ENCODE measurements at places on chromosomes 6 and 20.
A peak's percentile ranks its signal among the peaks of the same experiment; 100 is the strongest.

DNA sequence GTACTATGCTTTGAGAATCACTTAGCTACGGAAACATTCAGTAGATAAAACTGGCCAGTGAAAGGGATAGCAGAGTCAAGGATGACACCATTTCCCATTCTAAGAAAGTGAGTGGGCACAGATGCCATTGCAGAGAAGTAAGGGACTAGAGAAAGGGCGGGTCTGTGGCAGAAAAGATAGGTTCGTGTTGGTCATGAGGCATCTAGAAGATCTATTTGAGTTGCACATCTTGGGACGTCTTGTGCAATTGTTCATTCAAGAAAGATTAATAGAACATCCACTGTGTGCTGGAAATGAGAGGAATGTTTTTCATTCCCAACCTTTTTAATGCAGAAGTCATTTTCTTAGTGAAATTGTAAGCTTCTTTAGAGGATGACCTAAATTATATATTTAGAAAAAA is 161.7 kb downstream of the PLCB1 start:
- DNase-seq, result no peak

DNA sequence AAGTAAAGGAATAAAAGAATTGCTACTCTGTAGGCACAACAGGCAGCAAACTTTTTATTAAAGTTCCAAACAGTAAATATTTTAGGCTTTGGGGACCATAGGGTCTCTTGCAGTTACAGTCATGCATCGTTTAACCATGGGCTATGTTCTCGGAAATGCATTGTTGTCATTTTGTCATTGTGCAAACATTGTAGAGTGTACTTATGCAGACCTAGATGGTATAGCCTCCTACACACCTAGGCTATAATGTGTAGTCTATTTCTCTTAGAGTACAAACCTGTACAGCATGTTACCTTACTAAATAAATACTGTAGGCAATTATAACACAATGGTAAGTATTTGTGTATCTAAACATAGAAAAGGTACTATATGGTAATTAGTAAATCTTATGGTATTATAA is 54.7 kb downstream of the CDS2 start:
- DNase-seq, result no peak

- no peak for DNase-seq
These were observed 55.6 kb downstream of the SLC22A1 start for GRCh38 chr6:160177220-160177619.

DNA sequence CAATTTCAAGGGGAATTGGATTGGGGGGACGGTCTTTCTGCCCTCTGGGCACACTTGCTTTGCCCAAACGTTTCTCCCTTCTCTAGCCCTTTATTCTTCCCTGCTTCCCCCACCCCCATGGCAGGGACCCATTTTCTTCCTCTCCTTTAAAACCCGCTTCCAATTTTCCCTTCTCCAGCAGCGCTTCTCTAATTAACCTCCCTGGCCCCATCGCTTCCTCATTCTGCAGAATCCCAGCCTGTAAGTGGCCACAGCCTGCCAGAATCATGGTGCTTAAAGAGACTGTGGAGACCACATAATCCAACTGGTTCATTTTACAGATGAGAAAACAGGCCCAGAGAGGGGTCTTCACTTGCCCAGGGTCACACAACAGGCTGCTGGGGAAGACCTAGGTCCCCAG is 61.4 kb downstream of the CPNE5 start:
- DNase-seq, result no peak

- peak; percentile 17 for DNase-seq
These were observed 7.8 kb upstream of the BTN3A1 start for GRCh38 chr6:26394289-26394688.

GRCh38 chr20:46767127-46767761 is 57.8 kb downstream of the SLC2A10 start:
- peak; percentile 61 for DNase-seq

All from NCI-H1105 treated with DMSO at 0.1 percent for 48 hours (cell line).